ENCODE measurements at places on chromosomes 12 and 14.

DNA sequence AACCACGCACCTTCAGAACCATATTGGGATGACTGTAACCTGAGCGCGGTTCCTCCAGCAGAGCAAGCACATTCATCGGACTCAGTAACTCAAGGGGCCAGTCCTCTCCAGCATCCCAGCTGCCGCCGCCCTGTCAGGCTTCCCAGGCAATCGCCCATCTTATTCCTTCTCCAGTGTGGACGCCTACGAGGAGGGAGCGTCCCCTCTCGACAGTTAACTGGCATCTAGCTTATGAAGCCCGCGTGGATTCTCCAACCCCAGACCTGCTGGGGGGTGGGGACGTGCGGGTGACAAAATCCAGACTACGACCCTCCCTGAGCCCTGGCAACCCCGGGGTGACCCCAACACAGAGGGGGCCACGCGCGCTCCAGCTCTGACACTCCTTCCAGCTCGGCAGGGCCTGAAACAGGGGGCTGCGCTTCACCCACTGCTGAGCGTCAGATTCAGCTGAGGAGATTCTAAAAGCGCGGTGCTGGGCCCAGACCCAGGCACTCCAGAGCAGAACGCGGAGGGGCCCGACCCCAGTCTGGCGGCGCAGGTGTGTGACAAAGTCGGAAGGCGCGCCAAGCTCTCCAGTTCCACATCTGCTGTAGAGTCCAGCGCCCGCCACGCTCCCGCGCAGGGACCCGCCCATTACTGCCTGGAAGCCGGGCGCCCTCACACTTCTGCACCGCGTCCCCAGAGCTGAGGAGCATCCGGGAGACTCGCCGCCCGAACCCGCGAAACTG lies 43.9 kb upstream of the ESR2 start:
- DNase-seq = peak; percentile 61

DNA sequence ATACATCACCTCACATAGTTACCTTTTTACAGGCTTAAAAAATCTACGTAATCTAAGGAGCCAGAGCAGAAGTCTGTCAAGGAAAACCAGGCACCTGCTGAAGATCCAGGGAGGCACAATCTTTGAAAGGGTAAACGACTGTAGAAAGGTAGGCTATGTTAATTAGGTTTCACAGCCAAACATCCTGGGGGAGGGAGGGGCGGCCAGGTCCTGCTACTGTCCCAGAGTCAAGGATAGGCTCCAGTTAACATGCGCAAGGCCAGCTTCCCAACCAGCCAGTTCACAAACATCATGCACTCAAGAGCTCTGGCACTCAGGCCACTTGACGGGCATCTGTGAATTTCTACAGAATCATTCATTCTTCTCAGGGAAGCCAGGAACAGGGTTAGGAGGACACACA lies 22.9 kb downstream of the NIN start:
- no peak for DNase-seq

DNA sequence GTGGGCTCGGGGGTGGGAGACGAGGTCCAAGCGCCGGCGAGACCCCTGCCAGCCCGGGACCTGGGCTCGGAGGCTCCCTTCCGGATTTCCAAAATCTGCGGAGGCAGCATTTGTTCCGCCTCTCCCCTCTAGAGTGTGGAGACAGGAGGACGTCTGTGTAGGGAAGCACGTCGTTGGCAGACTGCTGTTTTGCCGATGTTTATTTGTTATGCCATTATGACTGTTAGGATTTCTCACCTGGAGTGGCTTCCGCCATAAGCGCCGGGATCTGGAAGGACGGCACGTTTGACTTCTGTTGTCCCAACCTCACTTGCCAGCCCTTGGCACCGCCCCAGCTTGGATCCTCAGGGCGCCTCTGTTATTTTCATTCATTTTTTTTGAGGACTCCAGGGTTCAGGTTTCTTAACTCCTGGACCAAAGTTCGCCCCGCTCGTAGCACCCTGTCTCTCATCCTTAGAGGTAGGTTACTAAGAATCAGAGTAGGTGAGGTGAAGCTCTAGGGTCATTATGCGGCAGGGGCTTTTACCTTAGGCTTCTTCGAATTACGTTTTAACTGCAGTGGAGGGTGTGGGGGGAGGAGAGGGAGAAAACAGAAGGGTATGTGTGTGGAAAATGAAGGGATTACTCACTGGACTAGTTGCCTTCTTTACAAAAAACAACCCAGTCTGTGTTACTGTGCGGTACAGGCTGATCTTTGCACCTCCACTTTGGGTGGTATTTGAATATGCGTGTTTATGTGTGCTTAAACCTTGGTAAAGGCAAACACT lies 547 bp upstream of the PYGL start:
- DNase-seq = peak; percentile 35

DNA sequence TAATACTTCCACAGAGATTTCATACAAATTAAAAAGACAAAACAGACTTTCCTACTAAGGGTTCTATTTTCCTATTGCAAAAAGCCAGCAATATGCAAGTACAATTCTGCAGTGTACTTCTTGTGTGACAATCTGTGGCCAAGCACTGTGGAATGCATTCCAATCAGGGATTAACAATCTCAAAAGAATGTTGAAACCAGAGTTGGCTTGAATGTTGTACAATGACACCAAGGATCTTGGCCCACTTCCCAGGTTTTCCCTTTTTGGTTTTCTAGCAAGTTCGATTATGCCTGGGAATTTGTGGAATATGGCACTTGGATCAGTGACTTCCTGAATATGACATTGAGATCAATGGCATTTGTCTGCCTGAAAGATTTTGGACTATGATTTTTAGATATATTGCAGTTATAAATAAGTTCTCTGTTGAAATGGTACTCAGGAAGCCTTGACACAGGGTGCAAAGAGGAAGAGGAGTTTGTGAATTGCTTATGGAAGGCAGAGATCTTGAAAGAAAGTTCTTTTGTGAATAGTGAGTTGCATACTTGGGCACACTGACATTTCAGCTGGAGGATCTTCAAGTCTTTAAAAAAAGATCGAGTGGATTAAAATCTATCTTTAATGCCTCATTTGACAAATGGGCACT lies 81.4 kb upstream of the FERMT2 start:
- DNase-seq = no peak

DNA sequence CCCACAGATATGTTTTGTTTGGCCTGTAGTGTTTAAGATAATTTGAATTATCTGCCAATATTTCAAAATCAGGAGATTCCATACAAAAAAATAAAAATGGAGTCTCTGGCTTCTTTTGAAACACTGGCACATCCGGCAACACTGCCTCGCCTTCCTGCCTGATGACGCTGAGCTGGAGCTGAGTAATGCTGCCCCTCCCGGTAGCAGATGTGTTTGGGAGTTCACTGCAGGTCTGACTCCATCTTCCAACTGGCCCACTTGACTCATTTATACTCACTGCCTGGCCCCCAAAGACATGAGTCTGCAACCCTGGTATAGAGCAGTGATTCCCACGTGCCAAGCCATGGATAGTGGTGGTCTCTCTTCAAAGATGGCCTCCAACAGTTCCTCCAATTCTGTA lies 7.4 kb downstream of the CIT start:
- DNase-seq = no peak

- no peak for DNase-seq
Measured at GRCh38 chr14:25628978-25629377, 579.0 kb upstream of the STXBP6 start.

DNA sequence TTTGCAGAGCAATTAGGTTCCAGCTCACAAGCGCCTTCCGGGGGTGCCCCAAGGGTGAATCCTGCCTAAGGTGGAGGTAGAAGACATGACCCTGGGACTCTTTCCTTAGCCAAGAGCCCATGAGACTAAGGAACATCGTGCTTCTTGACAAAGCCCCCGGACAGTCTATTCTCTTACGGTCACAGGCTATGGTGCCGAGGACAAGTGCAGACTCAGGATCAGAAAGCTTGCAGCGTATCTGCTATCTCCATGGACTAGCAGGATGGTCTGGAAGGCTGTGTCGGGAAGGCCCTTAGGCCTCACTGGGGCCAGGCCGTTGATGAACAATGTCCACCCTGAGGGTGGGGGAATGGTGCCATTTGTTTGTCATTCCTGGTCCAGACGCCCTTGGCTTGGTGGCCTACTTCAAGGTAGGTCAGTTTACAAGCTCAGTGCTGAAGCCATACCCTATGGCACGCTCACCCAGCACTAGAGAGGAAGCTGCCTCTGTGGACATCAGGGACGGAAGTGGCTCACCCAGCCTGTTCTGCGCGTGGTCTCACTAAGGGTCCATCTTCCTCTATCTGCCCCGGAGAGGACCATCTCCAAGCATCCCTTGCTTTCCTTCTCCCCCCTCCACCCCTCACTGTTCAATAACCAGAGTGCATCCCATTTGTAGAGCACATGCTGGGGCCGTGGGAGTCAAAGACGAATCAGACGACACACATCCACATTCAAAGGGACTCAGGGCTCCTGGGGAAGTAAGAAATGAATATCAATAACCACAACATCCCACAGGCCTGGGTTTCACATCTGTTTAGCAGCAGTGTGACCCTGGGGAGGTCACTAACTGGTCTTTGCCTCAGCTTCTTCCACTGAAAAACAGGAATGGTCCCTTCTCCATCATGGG lies 45.0 kb upstream of the IQSEC3 start:
- DNase-seq = no peak
